ENCODE measurements at places on chromosomes 6 and 20.

GRCh38 chr6:134593024-134593423 is 275.1 kb upstream of the SGK1 start:
- DNase-seq, result no peak

DNA sequence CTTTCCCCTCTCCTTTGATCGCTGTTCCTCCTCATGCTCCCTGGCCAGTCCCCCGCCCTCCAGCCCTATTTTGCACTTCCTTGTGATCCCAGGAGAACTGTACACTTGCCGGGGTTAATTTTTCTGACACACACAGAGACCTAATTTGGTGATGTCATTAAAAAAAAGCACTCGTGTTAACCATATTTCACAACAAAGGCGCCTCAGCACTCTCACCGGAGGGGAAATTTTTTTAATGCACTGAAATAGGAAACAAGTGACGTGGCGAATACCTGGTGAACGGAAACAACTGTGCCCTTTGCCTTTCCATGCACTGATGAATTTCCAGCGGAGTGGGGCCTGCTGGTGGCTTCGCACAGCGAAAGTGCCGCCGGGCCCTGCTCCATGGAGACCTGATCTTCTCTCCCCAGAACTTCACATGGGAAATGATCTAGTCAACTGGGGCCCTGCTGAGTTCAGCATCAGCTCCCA is 53.9 kb upstream of the TAGAP start:
- no peak for DNase-seq

- DNase-seq, result no peak
Observed at GRCh38 chr20:208942-209566, 18.0 kb upstream of the DEFB129 start.

- no peak for DNase-seq
Observed at GRCh38 chr20:14193443-14193842, 144.0 kb downstream of the FLRT3 start.

DNA sequence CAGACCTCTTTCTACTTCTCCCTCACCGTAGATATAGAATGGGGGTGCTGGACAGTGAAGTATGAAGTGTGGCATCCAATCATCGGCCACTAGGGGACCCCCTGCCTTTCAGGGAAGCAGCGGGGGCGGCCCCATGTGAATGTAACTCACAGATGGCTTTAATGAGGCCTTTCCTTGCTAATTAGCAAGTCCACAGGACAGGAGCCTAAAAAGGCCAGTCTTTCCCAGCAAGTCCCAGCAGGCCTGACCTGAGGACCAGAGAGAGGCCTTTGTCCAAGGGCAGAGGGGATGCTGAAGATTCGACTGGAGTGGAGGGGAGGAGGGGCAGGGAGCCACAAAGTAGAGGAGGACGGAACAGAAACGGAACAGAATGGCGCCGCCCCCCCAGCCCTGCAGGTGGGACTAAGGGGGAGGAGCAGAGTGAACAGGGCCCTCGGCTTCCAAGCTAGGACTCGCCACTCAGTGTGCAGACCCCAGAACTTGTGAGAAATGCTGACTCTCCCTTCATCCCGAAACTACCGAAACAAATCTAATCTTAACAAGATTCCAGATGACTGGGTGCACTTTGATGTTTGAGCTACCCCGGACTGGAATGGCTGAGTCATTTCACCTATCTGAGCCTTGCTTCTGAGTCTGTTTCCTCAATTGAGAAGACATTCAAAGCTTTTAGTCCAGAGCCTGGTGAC is 5.8 kb downstream of the C6orf132 start:
- DNase-seq, result peak; percentile 64

- peak; percentile 3 for DNase-seq
Observed at GRCh38 chr20:15708984-15709598, 864.2 kb downstream of the KIF16B start.

DNA sequence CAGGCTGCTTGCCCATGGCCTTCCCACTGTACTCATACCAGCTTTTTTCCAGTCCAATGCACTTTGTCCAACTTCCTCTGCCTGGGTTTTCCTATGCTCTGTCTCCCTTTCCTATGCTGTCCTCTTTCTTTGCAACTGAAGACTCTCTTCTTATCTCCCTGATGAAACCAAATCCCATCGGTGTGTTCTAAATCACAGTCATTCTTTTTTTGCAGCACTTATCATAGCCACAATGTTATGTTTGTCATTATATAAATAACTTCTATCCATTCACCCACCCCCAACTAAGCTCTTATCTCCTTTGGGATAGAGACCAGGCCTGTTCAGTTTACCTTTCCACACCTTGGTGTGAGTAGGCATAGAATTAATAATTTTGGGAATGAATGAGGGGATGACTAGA is 121.0 kb downstream of the GPX5 start:
- no peak for DNase-seq

GRCh38 chr6:73024598-73024997 is 200.7 kb downstream of the KHDC1L start:
- DNase-seq, result no peak

GRCh38 chr6:16519265-16520242 is 241.7 kb downstream of the ATXN1 start:
- DNase-seq, result no peak

GRCh38 chr6:106315765-106316374 is 9.7 kb downstream of the ATG5 start:
- DNase-seq, result no peak

DNA sequence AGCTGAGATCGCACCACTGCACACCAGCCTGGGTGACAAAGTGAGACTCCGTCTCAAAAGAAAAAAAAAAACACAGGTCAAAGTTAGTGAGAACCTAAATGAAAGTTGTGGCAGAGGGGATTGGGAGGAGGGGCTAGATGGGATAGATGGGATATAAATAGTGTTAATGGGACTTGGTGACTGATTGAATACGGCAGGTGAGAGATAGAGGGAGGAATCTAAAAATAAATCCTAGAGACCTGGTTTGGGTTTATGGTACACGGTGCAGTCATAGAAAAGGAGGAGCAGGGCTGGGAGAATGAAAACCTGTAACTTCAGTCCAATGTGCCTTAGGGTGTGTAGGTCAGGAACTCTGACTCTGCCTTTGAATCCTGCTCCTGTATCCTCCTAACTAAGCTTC is 25.0 kb upstream of the DEK start:
- DNase-seq, result no peak

DNA sequence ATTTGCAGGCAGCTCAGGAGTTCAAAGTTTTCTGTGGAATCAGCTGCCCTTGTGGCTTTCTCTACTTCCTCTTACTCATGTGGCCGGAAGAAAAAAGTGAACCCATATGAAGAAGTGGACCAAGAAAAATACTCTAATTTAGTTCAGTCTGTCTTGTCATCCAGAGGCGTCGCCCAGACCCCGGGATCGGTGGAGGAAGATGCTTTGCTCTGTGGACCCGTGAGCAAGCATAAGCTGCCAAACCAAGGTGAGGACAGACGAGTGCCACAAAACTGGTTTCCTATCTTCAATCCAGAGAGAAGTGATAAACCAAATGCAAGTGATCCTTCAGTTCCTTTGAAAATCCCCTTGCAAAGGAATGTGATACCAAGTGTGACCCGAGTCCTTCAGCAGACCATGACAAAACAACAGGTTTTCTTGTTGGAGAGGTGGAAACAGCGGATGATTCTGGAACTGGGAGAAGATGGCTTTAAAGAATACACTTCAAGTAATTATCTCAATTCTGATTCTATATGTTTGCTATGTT is 1.1 kb downstream of the MGME1 start:
- no peak for DNase-seq
